ENCODE measurements at places on chromosomes 5 and 9. TPM values are rescaled to one million over a fixed set of nuclear protein-coding genes. Genes with fewer than 3 reads are reported as not detected.
A peak's percentile ranks its signal among the peaks of the same experiment; 100 is the strongest.

DNA sequence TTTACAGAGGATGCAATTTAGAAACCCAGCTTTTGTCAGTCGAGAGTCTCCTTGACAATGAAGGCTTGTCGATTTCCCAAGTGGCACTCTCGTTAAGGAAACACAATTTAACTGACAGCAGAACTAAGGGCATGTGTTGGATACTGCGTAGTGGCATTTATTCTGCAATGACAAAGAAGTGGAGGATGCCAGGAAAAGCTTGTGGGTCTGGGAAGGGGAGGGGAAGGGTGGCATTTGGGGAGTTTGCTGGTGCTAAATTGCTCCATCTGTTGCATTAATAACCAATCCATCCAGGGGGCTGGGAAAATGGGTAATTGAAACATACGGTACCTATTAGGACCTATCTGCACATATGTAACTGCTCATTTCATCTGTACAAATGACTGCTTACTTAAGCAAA is 190.6 kb downstream of the NSG2 start:
- no peak overlapping the region for H3K27ac ChIP-seq
- no peaks in the 10 kb centered on the region for H3K36me3 ChIP-seq
- DNase-seq: no peak
- no peaks in the 10 kb centered on the region for H3K27me3 ChIP-seq

DNA sequence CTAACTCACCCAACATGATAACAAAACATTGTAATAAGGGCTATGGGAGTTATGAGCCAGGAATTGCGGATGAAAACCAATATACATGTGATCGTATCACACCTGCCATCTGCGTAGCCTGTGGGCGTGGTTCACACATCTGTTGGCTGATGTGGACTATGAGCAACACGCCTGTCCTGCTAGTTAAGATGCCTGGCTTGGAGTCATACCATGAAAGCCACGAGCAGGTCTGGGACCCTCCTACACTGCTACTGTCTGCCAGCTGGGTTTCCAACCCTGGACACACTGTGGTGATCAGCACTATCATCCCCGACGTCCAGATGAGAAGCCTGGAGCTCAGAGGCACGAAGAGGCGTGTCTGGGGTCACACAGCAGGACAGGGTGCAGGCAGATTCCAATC is 40.2 kb downstream of the STK10 start:
- no peaks in the 10 kb centered on the region for H3K27me3 ChIP-seq
- no peaks in the 10 kb centered on the region for H3K36me3 ChIP-seq
- no peak for DNase-seq
- no peak overlapping the region for H3K4me3 ChIP-seq

DNA sequence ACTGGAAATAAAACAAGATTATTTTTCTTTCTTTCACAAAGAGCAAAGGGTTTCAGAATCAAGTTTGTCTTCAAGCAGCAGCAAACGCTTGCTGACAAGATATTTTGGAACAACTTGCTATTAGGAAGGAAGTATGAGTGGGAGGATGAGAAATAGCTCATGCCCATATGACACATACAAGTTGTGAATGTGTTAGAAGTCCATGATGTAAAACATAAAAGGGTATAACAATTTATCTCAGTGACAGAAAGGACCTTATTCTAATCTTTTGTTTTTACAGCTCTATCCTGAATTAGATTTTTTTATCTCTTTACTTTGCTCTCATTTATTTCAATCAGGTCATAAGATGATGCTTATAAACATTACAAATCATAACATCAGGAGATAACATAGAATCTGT is 516.6 kb upstream of the MEF2C start:
- no peak overlapping the region for H3K27ac ChIP-seq
- H3K4me1 ChIP-seq: no peaks in the 10 kb centered on the region
- no peaks in the 10 kb centered on the region for H3K36me3 ChIP-seq
- no peak overlapping the region for H3K4me3 ChIP-seq
- H3K27me3 ChIP-seq: no peaks in the 10 kb centered on the region

- no peak overlapping the region for H3K4me3 ChIP-seq
- no peaks in the 10 kb centered on the region for H3K36me3 ChIP-seq
- peak overlapping the region; percentile 70 for H3K27ac ChIP-seq
- no peak for DNase-seq
- H3K4me1 ChIP-seq: peaks cover 14% of the 10 kb centered on the region
Measured at GRCh38 chr5:157563929-157564716, 11.5 kb downstream of the ADAM19 start.

- no peak for DNase-seq
- no peaks in the 10 kb centered on the region for H3K4me1 ChIP-seq
- H3K27me3 ChIP-seq: no peaks in the 10 kb centered on the region
- no peak overlapping the region for H3K27ac ChIP-seq
Measured at GRCh38 chr5:138725818-138726416, 27.3 kb upstream of the CTNNA1 start.

DNA sequence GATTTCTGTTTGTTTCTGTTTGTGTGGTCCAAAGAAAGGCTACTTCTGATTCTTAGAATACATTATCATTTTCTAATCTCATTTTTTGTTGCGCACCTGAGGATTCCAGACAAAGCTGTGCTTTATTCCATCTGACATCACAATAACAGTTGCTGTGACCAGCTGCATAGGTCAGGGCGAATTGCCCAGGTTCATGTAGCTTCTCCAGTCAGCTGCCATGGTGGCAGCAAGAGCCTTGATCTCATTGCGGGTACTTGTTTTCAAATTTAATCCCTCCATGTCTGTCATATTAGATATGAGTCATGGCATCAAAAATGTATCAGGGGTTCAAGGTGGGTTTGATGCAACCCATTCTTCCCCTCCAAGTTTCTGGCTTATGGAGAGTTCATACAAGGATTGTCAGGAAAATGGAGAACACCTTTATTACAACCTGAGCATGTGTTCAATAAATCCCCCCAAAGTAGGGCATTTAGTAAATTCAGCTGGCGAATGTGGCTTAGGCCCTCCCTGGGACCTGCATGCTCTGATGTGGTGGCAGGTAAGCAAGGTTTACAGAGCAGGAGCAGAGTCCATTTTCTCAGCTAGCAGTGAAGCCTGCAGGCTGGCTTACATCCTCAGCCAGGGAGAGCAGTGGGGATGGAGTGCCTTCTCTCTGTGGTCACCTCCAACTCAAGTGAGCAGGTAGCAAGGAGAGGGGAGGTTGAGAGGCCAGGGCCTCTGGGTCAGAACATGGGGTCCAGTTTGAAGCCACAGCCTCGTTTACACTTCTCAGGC is 13.9 kb downstream of the CAVIN4 start:
- no peaks in the 10 kb centered on the region for H3K4me1 ChIP-seq
- H3K27me3 ChIP-seq: no peaks in the 10 kb centered on the region
- H3K27ac ChIP-seq: no peak overlapping the region

DNA sequence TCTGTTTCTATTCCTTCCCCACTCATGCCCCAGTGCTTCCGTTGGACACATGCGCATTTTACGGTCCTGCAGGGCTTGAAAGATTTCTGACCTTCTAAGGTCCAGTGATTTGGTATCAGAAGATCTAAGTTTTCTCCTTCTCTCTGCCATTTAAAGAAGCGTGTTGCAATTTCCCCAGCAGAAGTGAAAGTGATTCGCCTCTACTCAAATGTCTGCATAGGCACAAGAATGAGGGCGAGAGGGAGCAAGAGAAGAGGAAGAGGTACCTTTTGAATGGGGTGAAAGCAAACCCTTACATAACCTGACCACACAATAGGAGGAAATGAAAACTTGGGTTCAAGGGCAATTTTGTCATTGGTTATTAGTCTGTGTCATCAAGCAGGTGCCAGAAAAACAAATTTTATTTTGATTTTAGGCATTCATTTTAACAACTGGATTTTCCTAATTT is 31.7 kb upstream of the NR3C1 start:
- H3K27ac ChIP-seq: peak overlapping the region; percentile 82
- no peak overlapping the region for H3K4me3 ChIP-seq
- H3K36me3 ChIP-seq: no peaks in the 10 kb centered on the region
- DNase-seq: peak; percentile 26
- H3K27me3 ChIP-seq: no peaks in the 10 kb centered on the region
- no peaks in the 10 kb centered on the region for H3K4me1 ChIP-seq

DNA sequence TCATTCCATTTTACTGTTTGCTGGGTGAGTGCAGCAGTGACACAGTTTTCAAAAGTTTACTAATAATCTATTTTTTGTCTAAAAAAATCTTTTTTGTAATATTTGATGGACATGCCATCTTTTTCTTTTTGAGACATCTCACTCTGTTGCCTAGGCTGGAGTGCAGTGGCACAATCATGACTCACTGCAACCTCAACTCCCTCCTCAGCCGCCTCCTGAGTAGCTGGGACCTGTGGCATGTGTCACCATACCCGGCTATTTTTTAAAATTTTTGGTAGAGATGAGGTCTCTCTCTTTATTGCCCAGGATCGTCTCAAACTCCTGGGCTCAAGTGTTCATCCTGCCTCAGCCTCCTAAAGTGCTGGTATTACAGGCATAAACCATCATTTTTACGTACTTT is 86.0 kb downstream of the KDM4C start:
- H3K36me3 ChIP-seq: peaks cover 3% of the 10 kb centered on the region
- no peak overlapping the region for H3K4me3 ChIP-seq
- H3K4me1 ChIP-seq: no peaks in the 10 kb centered on the region
- H3K27ac ChIP-seq: no peak overlapping the region
- DNase-seq: no peak

DNA sequence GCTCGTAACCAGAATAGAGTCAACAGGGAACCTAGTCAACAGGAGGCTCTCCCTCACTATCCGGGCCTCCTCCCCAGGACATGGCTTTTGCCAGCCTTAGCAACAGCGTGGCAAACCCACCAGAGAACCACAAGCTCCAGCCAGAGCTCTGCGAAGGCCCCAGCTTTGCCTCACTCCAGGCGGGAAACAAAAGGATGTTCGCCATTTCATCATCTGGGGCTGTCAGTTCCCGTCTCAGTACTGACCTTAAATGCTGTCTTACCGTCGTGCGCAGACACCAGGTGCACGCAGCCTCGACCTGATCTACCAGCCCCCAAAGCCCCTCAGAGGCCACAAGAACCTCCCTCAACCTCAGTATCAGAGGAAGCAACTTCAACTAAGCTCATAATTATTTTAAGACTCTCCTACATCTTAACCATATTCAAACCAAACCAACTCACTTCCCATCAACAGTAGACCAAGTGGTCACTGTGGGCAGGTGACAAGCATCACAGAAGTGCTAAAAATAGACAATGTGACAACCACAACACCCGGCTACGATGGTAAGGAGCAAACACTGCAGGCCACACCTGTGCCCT is 71.4 kb downstream of the SEMA4D start:
- H3K4me1 ChIP-seq: no peaks in the 10 kb centered on the region
- H3K27me3 ChIP-seq: no peaks in the 10 kb centered on the region
- no peak overlapping the region for H3K4me3 ChIP-seq
- DNase-seq: no peak
- no peak overlapping the region for H3K27ac ChIP-seq
- no peaks in the 10 kb centered on the region for H3K36me3 ChIP-seq

GRCh38 chr5:67014957-67015400 is 181.6 kb downstream of the CD180 start:
- H3K4me1 ChIP-seq: peaks cover 43% of the 10 kb centered on the region
- H3K4me3 ChIP-seq: no peak overlapping the region
- H3K27me3 ChIP-seq: no peaks in the 10 kb centered on the region
- H3K36me3 ChIP-seq: no peaks in the 10 kb centered on the region
- DNase-seq: no peak
- H3K27ac ChIP-seq: peak overlapping the region; percentile 87

DNA sequence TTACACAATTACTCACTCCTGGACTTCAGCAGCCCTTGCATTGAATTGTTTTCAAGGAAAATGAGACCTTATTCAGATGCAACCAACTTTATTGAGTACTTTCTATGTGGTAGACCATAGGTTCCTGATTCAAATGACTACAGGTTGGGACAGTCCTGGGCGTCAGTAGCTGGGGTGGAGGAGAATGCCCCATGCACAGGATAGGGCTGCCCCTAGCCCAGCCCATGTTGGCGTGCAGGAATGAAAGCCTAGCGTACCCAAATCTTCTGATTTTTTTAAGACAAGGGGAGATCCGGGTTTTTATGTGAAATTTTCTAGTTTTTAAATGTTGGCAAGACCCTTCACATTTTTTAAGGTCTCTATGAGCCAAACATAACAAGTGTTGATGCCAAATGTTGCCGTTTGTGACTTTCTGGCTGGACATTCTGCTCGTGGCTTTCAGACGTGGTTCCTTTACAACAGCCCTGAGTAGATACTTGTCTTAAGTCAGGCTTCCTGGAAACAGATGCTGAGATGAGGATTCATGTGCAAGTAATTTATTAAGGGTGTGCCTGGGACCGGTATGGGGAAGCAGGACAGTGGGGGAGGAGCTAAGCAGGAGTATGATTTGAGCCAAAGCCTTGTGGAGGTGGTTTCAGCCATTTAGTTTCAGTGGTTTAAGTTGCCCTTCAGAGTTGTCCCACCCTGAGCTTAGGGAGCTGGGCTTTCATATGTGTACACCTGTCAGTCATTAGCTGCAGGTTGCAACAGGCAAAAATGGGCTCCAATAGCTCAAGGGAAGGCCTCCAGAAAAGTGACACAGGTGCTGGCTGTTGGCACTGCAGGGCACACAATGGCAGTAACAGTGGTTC is 154.1 kb downstream of the NTRK2 start:
- no peaks in the 10 kb centered on the region for H3K36me3 ChIP-seq
- peaks cover 7% of the 10 kb centered on the region for H3K27me3 ChIP-seq
- no peaks in the 10 kb centered on the region for H3K4me1 ChIP-seq
- no peak for DNase-seq

DNA sequence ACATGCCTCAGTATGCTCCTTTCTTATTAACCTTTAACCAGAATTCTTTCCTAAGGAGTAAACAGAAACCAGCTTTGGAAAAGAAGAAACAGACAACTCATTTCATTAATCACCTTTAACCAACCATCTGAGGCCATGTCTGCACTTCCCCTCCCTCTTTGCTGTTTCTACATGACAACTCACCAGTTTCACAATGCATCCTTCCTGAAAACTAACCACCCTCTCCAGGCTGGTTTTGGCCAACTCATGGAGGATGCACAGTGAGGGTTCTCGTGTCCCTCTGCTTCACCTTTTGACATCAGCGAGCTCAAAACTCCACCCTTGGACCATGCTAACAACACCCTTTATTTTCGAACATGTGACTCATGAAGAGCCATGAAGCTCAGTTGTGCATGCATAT is 244.1 kb downstream of the ELAVL2 start:
- no peaks in the 10 kb centered on the region for H3K4me1 ChIP-seq
- no peak for DNase-seq
- no peak overlapping the region for H3K27ac ChIP-seq
- no peaks in the 10 kb centered on the region for H3K27me3 ChIP-seq

DNA sequence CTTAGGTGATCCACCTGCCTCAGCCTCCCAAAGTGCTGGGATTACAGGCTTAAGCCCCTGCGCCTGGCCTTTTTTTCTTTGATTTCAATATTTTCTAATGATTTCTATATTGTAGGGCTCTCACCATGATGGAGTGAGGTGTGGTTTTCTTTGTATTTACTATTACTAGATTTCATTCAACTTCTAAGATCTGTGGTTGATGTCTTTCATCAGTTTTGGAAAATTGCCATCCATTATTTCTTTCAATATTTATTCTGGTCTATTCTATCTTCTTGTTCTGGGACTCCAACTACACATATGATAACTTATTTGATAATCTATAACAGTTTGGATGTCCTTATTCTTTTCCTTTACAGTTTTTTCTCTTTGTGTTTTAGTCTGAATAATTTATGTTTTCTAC is 31.9 kb downstream of the FBXO4 start:
- no peaks in the 10 kb centered on the region for H3K36me3 ChIP-seq
- H3K27me3 ChIP-seq: no peaks in the 10 kb centered on the region
- H3K4me1 ChIP-seq: no peaks in the 10 kb centered on the region
- DNase-seq: no peak

GRCh38 chr9:77020413-77021290 is 1.2 kb downstream of the FOXB2 start:
- no peak for DNase-seq
- H3K4me3 ChIP-seq: peak overlapping the region; percentile 1
- H3K27me3 ChIP-seq: peaks cover 81% of the 10 kb centered on the region
- no peaks in the 10 kb centered on the region for H3K36me3 ChIP-seq

Gene ANKRD31
- total RNA-seq: 0.25 TPM

Gene TMEM174
- total RNA-seq: not detected

Gene PCDH12
- 17.0 TPM for total RNA-seq

Gene TPRN
- total RNA-seq: 30.6 TPM

Gene BTNL8
- total RNA-seq: 2.6 TPM
